Prostate gland (tissue), 2 donors: ENCODE measurements at places on chromosomes 12 and 14.

DNA sequence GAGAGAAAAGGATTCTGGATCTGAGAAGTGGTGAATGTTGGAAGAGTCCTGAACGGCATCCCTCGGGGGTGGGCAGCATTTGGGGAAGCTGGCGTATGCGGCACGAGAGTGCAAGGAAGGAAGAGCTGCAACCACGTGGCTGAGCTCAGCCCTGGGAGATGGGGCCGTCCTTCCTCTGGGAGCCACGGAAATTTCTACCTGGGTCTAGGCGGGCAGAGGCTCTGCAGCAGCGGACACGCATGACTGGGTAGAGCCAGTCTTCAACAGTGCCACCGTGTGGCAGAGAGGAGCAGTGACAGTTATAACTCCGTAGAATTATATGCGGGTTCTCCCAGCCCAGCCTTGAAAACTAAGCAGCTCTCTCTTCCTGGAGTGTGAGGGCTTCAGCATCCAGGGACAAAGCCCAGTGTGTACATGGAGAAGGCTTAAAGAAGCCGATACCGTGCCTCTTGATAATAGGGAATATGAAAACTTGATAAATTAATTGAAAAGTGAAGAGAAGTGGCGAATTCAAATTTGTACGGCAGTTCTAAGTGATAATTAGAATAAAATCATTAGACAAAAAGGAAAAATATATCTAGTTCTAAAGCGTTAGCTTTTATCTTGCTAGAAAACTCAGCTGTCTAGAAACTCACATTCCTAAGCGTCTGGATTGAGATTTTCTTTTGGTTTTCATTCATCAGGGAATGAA is 82.9 kb upstream of the STXBP6 start:
- peak; percentile 73 for DNase-seq

GRCh38 chr14:104292084-104292970 is 153.9 kb downstream of the KIF26A start:
- no peak for DNase-seq

DNA sequence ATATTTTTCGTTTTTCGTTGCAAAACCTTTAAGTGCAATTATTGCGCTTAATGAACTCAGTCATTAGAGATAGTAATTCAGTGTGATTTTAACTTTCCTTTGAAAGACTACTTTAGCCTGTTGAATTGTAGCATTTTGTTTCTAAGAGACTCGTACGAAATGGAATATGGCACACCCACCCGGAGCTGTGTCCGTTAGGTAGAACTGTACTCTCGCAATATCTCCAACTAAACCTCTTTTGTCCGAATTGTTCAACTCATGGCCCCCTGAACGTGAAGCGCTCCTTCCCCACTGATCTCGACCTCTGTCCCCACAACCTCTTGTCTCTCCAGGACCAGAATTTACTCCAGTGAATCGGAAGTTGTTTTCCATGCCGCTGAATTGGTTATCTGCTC is 800 bp downstream of the PCNX4 start:
- DNase-seq: peak; percentile 8

DNA sequence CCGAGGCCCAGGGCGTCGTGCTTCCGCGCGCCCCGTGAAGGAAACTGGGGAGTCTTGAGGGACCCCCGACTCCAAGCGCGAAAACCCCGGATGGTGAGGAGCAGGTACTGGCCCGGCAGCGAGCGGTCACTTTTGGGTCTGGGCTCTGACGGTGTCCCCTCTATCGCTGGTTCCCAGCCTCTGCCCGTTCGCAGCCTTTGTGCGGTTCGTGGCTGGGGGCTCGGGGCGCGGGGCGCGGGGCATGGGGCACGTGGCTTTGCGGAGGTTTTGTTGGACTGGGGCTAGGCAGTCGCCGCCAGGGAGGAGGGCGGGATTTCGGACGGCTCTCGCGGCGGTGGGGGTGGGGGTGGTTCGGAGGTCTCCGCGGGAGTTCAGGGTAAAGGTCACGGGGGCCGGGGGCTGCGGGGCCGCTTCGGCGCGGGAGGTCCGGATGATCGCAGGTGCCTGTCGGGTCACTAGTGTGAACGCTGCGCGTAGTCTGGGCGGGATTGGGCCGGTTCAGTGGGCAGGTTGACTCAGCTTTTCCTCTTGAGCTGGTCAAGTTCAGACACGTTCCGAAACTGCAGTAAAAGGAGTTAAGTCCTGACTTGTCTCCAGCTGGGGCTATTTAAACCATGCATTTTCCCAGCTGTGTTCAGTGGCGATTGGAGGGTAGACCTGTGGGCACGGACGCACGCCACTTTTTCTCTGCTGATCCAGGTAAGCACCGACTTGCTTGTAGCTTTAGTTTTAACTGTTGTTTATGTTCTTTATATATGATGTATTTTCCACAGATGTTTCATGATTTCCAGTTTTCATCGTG is 612 bp downstream of the MDM2 start:
- peak; percentile 93 for DNase-seq

DNA sequence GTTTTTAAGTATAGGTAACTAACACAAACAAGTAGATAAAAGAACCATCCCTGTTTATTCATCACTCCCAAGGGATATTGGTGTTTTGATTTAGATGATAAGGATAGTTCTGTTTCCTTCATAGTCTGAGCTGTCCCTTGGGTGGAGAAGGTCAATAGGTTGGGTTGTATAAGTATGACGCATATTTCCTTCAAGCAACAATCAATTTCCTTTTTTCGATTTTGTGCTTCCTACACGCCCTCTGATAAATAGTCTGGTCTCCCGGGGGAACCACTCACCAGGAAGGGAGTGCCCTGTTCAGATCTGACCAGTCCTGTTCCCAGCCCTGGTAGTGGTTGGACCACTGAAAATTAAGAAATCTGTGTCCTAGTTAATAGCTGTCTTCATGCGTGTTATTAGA is 378.8 kb upstream of the FAR2 start:
- DNase-seq: no peak

GRCh38 chr14:104650057-104650980 is 39.1 kb upstream of the INF2 start:
- peak; percentile 36 for DNase-seq

- DNase-seq: no peak
Measured at GRCh38 chr12:52695039-52695438, 8.3 kb downstream of the KRT77 start.

- DNase-seq: no peak
Measured at GRCh38 chr12:11693601-11694000, 44.1 kb downstream of the ETV6 start.

DNA sequence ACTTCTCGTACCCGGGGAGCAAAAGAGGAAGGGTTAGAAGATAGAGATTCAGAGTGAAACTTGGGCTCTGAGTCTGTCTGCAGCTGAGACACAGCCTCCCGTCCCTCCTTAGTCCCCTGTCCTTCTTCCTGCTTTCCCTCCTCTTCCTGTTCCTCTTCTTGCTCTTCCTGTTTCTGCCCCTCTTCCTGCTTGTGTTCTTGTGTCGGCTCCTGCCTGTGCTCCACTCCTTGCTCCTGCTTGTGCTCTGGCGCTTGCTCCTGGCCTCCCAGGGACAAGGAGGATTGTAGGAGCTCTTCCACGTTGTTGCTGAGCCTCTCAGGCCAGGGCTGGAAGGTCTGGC is 3.0 kb downstream of the ACRBP start:
- DNase-seq: no peak

DNA sequence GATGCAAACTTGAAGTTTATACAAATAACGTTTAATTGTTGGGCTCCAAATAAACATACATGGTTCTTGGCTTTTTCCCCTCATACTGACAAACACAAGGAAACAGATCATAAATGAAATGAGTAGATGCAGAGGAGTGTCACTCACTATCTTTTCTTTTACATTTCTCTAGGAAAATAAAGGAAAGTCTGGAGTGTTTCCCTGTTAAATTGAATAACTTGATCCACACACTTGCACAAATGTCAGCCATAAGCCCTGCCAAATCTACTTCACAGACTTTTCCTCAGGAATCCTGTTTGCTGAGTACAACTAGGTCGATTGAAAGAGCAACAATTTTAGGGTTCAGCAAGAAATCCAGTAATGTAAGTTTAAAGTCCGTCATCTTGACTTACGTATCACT is 175.3 kb downstream of the PLCZ1 start:
- DNase-seq: no peak

DNA sequence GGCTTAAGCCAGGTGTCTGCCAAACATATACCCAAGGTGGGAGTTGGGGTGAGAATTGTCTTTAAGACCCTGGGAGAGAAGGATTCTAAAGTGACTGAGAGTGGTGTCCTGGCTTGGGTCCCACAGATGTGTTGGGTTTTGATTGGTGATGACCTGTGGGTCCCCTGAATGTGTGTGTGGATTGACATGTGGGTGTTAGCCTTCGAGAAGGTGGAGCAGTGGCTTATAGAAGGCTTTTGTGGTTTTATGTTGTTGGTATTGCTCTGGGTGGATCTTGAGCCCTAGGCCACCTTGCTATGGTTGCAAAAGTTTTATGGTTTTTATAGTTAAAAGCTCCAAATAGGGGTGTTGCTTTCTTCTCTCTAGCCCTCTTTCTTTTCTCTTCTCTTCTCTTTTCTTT is 29.7 kb downstream of the PLEKHG3 start:
- DNase-seq: no peak

DNA sequence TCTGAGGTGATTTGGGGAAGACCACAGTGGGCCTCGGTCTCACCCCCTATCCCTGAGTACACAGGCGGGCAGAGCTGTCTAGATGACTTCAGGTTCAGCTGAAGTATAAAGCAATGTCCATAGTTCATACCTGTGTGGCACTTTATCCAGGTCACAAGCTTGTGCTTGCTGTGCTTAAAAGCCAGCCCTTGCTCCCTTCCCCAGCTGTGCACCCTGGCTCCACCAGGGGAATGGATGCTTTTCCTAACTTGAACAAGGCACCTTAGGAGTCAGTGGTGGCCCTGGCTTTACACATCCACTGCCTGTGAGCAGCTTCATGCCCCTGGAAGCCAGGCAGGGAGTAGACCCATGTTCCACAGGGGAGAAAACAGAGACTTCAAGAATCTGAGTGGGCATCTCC is 5.5 kb downstream of the CARMIL3 start:
- no peak for DNase-seq

DNA sequence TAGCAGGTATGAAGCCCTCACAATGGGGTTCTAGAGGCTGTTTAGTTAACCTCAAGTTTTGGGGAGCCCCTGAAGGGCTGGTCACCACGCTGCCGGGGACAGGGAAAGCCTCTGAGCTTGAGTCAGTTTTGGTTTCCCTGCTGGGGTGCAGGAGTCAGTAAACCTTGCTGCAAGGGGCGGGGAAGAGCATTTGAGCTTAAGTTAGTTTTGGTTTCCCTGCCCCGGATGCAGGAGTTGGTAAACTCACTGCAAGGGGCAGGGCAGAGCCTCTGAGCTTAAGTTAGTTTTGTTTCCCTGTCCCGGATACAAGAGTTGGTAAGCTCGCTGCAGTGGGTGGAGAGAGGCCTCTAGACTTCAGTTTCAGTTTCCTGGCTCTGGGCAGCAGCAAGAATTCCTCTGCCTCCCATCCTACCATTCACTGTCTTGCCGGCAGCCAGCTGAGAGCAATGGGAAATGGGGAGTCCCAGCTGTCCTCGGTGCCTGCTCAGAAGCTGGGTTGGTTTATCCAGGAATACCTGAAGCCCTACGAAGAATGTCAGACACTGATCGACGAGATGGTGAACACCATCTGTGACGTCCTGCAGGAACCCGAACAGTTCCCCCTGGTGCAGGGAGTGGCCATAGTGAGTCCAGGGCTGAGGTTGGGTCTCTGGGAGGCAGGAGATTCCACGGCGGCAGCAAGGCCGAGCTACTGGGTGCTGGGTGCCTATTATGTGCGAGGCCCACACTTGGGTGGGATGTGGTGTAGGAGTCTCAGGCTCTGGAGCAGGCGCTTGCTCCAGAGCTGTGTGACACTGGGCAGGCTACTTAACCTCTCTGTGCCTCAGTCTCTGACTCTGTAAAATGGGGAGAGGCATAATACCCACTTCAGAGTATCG is at the start of gene OAS2:
OAS2 (plus strand) TSS at position 357 of the 878 bp plus-strand sequence; CDS start at position 447, 90 bp downstream.
- peak; percentile 63 for DNase-seq

GRCh38 chr14:53744857-53745256 is 211.8 kb downstream of the BMP4 start:
- DNase-seq: no peak

DNA sequence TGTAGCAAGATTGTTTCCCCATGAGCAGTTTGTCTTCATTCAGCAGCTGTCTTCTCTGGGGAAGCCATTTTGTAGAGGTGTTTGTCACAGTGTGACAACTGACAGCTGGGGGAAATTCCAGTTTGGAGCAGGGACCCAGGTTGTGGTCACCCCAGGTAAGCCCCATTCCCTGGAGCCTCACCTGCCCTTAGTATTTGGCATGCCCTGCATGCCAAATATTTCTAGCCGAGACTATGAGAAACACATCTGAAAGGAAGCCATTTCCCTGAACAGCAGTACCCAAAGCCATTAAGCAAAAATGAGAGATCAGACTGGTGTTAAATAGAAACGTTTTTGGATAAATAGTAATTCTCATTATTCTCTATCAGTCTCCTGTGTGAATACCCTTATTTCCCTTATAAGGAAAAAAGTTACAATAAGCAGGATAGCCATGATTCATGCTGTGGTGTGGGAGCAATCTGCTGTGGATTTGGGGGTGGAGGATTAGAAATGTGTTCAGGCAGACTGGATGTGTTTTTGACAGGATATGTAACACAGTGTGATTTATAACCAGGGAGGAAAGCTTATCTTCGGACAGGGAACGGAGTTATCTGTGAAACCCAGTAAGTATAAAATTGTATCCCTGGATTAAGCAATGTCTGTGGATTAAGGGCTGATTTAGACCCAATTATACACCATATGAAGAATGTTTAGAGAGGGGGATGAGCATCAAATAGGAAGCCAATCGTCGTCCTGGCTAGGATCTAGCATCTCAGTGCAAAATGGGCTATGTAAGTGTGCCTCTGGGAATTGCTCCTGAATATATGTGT is 68.9 kb downstream of the DAD1 start:
- DNase-seq: no peak

DNA sequence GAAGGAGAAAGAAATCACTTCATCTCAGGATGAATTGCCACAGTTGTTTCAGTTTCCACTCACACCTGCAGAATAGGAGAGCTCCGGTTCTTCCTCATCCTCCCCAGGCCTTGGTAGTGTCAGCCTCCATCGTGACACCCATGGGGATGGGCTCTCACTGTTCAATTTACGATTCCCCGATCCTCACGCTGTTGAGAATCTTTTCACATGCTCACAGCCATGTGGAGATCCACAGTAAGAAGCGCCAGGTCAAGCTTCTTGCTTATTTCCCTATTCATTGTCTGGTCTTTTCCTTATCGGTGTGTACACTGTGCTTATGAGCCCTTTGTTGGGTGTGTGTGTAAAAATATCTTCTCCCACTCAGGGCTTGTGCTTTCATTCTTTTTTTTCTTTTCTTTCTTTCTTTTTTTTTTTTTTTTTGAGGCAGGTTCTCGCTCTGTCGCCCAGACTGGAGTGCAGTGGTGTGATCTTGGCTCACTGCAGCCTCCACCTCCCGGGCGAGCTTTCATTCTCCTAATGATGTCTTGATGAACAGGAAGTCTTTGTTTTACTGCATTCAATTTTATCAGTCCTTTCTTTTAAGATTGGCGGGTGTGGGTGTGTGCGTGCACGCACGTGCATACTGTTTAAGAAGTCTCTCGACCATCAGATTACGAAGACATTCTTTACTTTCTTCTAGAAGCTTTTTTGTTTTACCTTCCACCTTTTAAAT is 21.5 kb downstream of the RIN3 start:
- no peak for DNase-seq

GRCh38 chr12:112121780-112122565 is 3.4 kb upstream of the TRAFD1 start:
- peak; percentile 65 for DNase-seq
